Stimulated activated CD4-positive, alpha-beta T cell treated with anti-CD3 and anti-CD28 coated beads, Interleukin-12 subunit alpha, Interleukin-12 subunit beta, amount 100 ng/mL, for 48 hours (primary cell): ENCODE measurements at places on chromosomes 2 and 18.

DNA sequence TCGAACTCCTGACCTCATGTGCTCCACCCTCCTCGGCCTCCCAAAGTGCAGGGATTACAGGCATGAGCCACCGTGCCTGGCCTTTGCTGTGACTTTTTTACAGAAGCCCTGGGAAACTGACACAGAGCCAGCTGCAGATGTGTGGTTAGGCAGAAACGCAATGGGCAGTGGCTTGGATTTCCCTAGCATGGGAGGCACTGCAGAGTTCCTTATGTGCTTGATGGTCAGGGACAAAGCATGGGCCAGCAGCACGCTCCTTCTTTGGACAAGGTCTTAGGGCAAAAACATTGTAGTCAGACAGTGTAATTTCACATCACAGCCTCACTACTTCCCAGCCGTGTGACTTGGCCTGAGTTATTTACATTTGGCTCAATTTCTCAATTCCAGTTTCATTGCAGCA, 153.9 kb downstream of the RNF144A start:
- DNase-seq = no peak

GRCh38 chr2:239035361-239035814, 187.5 kb downstream of the TWIST2 start:
- DNase-seq = peak; percentile 56

DNA sequence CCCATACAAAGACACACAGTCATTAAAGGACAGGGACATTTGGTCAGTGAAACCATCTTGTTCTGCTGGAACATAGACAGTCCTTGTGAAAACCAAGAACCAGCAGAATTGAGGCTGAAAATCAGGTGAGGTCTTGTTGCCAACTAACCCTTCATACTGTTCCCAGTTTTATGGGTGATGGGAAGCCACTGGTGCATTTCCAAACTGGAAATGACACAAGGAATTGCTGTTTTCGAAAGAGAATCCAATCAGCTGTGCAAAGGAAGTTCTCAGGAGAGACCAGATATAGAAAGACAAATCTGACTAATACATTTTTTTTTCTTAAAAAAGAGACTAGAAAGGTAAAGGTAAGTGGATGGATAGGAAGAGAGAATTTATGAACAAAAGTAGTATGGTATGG, 948.2 kb downstream of the TSN start:
- no peak for DNase-seq

- DNase-seq = no peak
Observed at GRCh38 chr18:42752916-42753315, 362.6 kb downstream of the RIT2 start.

- no peak for DNase-seq
Observed at GRCh38 chr2:106057206-106057605, 136.9 kb downstream of the UXS1 start.

DNA sequence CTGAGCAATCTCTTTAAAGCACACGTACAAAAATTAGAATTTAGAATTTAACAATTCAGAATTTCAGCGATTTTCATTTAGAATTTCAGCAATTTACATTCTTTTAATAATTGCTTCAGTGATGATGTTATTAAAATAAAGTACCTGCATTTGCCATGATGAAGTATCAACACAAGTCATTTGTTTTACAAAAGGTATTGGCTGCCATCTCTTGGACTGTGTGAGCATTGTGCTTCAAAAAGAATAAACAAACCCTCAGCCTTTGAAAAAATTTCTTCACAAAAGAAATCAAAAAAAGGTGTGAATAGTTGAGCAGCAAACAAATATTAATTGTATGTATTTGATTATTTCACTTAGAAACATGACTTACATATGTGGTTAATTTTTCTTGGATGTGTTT, 27.1 kb upstream of the ZC3H15 start:
- no peak for DNase-seq

GRCh38 chr2:100140582-100140981, 1.8 kb downstream of the AFF3 start:
- no peak for DNase-seq

GRCh38 chr18:61551586-61551985, 218.4 kb downstream of the CDH20 start:
- no peak for DNase-seq

DNA sequence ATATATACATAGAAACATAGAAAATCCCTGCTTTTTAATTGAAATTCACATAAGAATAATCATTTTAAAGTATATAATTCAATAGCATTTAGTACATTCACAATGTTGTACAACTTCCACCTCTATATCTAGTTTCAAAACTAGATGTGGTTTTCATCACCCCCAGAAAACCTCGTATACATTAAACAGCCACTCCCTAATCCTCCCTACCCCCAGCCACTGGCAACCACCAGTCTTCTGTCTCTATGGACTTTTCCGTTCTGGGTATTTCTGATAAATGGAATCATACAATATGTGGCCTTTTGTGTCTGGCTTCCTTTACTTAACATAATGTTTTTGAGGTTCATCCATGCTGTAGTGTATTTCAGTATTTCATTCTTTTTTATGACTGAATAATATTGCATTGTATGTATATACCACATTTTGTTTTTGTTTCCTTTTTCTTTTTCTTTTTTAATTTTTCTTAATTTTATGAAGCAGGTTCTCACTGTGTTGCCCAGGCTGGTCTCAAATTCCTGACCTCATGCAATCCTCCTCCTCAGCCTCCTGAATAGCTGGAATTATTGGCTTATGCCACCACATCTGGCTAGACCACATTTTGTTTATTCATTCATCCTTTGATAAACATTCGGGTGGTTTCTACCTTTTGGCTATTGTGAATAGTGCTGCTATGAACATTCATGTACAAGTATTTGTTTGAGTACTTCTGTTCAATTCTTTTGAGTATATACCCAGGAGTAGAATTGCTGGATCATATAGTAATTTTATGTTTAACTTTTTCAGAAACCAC, 50.6 kb upstream of the RNF152 start:
- no peak for DNase-seq

GRCh38 chr2:9703085-9703678, 72.4 kb upstream of the YWHAQ start:
- peak; percentile 68 for DNase-seq

- no peak for DNase-seq
Observed at GRCh38 chr2:149427387-149427786, 97.0 kb downstream of the LYPD6 start.

GRCh38 chr18:55500316-55501086, 87.5 kb downstream of the TCF4 start:
- DNase-seq = no peak

- peak; percentile 28 for DNase-seq
Observed at GRCh38 chr2:232633413-232634205, at the start of gene EFHD1. EFHD1 (plus strand) TSS chr2:232633604; CDS start chr2:232633705, 101 bp downstream.

GRCh38 chr2:225293638-225294037, 105.9 kb upstream of the NYAP2 start:
- no peak for DNase-seq

DNA sequence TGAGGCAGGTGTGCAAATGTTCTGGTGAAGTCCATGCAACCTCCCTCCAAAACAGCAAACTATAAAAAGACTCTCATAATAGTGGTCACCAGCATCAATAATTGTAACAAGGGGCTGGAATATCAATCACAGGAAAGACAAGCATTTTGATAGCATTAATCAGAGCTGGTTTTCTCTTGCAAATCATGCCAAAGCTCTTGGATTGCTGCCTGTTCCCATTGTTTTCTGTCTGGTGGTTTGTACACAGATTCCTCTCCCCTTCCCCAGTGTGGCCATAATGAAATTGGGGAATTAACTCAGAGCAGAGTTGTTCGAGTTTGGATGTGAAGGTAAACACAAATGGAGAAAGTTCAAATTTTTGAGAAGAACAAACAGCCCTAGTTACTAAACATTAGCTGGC, 134.2 kb downstream of the CDCA7 start:
- no peak for DNase-seq

DNA sequence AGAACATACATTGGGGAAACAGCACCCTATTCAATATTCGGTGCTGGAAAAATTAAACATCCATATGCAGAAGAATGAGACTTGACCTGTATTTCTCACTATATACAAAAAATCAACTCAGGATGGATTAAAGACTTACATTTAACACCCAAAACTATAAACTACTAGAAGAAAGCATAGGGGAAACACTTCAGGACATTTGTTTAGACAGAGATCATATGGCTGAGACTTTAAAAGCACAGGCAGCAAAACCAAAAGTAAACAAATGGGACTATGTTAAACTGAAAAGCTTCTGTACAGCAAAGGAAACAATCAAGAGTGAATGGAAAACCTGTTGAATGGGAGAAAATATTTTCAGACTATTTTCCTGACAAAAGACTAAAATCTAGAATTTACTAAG, 1694.1 kb upstream of the CELF4 start:
- DNase-seq = no peak

DNA sequence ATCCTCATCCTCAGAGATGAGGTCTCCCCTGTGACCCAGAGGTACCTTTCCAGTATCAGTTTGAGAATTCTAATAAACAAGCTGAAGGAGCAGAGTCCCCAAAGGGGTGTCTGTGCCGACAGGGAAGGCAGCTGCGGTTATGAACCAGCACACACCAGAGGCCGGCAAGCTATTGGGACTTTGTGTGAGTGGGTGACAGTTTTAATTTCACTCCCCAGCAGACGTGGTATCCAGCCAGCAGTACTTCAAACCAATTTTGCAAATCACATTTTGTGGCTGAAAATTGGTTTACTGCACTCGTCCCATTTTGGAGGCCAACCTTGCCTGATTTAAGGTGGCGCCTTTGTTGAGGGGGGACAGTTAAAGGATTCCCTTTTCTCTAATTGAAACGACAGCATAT, 103.0 kb upstream of the NRP2 start:
- no peak for DNase-seq
